MCF 10A (cell line): ENCODE measurements at places on chromosomes 4 and X.

GRCh38 chr4:71683309-71683708, 100.6 kb downstream of the GC start:
- no peak for DNase-seq

GRCh38 chr4:123826896-123827295, 430.3 kb downstream of the SPRY1 start:
- DNase-seq, result peak; percentile 44

- no peak for DNase-seq
These were observed 3.3 kb upstream of the MYOZ2 start for GRCh38 chr4:119132306-119132705.

- DNase-seq, result peak; percentile 56
These were observed 497 bp downstream of the HPGD start for GRCh38 chr4:174521800-174522182.

- DNase-seq, result no peak
These were observed 5.2 kb upstream of the NAP1L5 start for GRCh38 chr4:88702782-88703181.

- no peak for DNase-seq
These were observed 106.7 kb downstream of the ADRA2C start for GRCh38 chr4:3872834-3873313.

DNA sequence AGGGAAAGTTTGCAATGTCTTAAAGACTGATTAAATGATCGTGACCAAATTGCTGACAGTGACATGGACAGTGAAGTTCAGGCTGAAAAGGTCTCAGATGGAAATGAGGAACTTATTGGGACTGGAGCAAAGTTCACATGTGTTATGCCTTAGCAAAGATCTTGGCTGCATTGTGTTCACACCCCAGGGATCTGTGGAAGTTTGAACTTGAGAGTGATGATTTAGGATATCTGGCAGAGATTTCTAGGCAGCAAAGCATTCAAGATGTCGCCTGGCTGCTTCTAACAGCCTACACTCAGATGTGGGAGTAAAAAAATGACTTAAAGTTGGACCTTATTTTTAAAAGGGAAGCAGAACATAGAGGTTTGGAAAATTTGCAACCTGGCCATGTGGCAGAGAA, 21.4 kb downstream of the SCARB2 start:
- no peak for DNase-seq

GRCh38 chr4:40254608-40255392, 58.0 kb downstream of the RHOH start:
- DNase-seq, result peak; percentile 80

- DNase-seq, result no peak
These were observed 289.8 kb upstream of the SFRP2 start for GRCh38 chr4:154078504-154079350.

DNA sequence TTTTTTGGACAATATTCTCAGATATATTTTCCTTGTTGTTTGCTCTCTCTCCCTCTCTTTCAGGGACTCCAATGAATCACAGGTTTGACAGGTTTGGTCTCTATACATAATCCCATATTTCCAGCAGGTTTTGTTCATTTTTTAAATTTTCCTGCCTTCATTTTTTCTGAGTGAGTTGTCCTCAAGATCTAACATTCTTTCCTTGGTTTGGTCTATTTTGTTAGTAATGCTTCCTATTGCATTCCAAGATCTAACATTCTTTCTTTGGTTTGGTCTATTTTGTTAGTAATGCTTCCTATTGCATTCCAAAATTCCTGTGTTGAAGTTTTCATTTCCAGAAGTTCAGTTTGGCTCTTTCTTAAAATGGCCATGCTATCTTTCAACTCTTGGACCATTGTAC, 45.3 kb upstream of the ZMAT1 start:
- no peak for DNase-seq

GRCh38 chr4:8537041-8537461, 43.1 kb upstream of the GPR78 start:
- DNase-seq, result peak; percentile 99

DNA sequence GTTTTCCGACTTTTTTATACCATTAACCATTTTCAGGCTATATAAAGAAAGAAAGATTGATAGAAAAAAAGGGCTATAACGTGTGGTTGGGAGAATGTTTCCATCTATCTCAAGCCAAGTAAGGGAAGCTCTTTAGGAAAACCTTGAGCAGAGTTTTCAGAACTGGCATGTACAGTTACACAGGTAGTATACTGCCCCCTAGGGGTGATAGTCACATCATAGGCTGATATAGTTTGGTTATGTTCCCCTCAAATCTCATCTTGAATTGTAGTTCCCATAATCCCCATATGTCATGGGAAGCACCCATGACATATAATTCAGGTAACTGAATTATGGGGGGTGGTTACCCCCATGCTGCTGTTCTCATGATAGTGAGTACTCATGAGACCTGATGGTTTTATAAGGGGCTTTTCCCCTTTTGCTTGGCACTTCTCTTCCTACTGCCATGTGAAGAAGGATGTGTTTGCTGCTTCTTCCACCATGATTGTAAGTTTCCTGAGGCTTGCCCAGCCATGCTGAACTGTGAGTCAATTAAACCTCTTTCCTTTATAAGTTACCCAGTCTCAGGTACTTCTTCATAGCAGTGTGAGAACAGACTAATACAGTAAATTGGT, 186.8 kb downstream of the TMA16 start:
- DNase-seq, result peak; percentile 55

DNA sequence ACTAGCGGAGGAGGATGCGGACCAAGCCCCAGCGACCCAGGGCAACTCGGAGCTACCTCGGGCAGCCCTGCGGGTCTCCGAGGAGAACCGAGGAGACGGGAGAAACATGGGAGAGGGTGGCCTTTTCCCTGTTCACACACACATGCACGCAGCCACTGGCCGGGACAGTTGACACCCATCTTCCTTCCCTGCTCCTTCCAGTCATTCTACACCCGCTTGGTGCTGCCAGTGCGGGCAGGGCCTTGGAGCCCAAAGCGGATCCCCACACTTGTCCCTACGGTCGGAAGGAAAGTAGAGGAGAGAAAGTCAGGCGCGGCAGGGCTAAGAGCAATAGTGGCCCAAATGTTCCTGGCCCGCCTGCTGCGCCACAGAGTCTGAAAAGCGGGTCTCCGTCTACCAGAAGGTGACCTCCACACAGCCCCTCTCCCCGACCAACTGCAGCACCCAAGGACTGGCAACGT, 1.1 kb upstream of the PPP3CA start:
- peak; percentile 48 for DNase-seq

GRCh38 chr4:57614257-57614932, 504.2 kb upstream of the IGFBP7 start:
- DNase-seq, result no peak

DNA sequence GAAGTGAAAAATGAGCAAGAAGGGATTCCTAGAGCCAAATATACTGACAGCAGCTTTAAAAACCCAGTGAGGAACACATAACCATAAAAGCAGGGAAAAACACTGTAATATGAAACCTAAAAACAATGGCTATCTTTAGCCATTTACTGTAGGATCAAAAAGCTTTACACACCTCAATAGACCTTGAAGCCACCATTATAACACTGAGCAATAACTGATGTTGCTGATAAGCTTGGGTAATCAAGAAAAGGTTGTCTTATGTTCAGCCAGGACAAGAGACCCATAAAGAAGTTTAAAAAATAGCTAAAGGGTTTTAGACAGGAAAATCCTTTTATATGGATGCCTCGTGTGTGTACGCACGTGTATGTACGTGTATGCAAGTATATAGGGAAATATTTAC, 16.9 kb downstream of the GATB start:
- DNase-seq, result no peak

DNA sequence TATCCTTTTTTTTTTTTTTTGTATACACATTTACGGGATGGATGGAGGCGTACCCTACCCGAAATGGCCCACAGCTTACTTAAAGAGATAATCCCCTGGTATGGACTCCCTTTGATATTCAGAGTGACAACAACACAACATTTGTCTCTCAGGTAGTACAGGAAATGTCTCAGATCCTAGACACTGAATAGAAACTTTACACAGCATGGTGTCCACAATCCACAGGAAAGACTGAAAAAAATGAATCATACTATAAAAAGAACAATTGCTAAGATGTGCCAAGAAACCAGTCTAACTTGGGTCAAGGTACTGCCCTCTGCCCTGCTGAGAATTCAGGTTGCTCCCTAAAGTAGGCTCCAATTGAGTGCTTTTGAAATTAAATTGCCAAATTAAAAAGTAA, 100.8 kb upstream of the LANCL3 start:
- DNase-seq, result peak; percentile 9

DNA sequence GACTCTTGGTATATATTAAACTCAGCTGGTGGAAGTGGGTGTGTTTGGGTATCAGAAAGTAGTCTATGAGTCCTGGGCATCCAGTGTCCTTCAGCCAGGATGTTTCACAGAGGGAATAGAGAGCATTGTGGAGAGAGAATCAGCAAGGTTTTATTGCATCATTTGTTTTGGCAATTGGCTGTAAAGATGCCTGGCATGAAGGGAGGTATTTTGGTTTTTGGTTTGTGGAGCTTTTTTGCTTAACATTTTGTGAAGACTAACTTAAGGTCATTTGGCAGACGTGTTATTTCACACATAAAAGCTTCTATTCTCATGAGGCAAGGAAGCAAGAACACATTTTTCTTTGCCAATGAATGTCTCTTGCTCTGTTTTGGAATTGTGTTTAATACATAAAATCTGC, 71.1 kb downstream of the DCLK2 start:
- DNase-seq, result no peak

DNA sequence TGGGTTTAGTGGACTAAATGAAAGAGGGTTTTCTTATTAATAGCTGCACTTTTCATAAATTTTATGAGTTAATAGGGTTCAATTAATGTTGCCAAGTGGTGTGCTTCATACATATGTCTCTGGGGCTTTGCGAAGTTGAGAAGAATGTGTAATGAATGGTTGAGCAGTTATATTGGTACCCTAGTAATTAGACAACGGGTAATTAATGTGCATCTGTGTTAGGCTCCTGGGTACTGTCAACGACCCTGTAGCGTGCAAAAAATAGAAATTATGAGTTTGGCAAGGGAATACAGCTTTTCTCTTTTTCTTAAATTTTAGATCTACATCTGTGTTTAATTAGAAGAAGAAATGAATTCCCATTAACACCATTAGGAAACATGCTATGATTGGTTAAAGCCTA, 1027.7 kb downstream of the ARAP2 start:
- DNase-seq, result no peak

GRCh38 chr4:37812713-37813112, 13.8 kb upstream of the PGM2 start:
- peak; percentile 79 for DNase-seq

DNA sequence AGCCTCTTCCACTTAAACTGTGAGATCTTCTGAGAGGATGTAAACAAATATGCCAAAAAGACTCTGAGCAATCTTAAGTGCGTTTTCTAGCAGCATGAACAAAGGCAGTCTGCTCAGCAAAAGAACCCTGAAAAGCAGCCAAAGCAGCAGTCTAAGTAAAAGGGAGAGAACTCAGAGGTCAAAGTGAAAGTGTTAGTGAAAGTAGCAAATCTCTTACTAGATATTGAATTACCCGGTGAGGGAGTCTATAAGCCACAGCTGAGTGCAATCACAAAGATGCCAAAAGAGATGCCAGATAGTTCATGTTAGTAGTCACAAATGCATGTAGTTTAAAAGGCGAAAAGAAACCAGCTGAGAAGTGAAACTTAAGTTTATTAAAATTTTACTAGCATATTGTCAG, 7.9 kb upstream of the GNRHR start:
- peak; percentile 2 for DNase-seq

GRCh38 chr4:174254613-174255012, 28.9 kb downstream of the FBXO8 start:
- no peak for DNase-seq

GRCh38 chrX:152418025-152418424, 33.1 kb downstream of the GABRA3 start:
- DNase-seq, result no peak
